Neural crest cell (in vitro differentiated cells): ENCODE measurements at places on chromosomes 1 and 21. TPM values are rescaled to one million over a fixed set of nuclear protein-coding genes. Genes with fewer than 3 reads are reported as not detected.

DNA sequence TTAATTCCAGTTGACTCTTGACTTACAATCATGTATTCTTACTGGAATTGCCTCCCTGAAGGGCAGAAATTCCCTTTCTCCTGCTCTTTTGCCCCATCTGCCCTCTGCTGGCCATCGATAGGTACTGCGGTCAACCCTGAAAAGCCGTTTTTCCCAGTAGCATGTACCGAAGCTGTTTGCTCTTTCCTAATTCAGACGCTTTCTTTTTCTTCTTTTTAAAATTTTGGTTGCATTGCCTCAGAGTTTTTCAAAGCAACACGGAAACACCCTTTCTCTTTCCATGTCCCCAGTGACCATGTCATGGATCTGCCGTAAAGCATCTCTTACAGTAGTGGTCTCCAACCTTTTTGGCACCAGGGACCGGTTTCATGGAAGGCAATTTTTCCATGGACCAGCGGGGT, 164.2 kb upstream of the C1orf21 start:
- H3K4me3 ChIP-seq, result no peak overlapping the region
- no peaks in the 10 kb centered on the region for H3K36me3 ChIP-seq
- peaks cover 11% of the 10 kb centered on the region for H3K4me1 ChIP-seq
- peak; percentile 43 for DNase-seq

FAM72D gene
- 5.9 and 6.2 TPM in 2 replicates for total RNA-seq

SHE gene
- total RNA-seq, result 0.11 and 0.19 TPM in 2 replicates

- DNase-seq, result no peak
- H3K4me1 ChIP-seq, result no peaks in the 10 kb centered on the region
- no peaks in the 10 kb centered on the region for H3K27me3 ChIP-seq
- H3K36me3 ChIP-seq, result peaks cover 2% of the 10 kb centered on the region
Observed at GRCh38 chr1:168164771-168165170, 14.0 kb upstream of the TIPRL start.

- peaks cover 13% of the 10 kb centered on the region for H3K4me1 ChIP-seq
- H3K4me3 ChIP-seq, result no peak overlapping the region
- no peak overlapping the region for H3K27ac ChIP-seq
Observed at GRCh38 chr1:232769733-232770132, 35.5 kb upstream of the MAP10 start.
